ENCODE measurements at places on chromosomes 7 and 10.
A peak's percentile ranks its signal among the peaks of the same experiment; 100 is the strongest.

- no peak for DNase-seq
Measured at GRCh38 chr7:32241636-32242035, 171.4 kb upstream of the PDE1C start.

GRCh38 chr10:77104459-77104980 is 533.1 kb downstream of the KCNMA1 start:
- DNase-seq: peak; percentile 49

DNA sequence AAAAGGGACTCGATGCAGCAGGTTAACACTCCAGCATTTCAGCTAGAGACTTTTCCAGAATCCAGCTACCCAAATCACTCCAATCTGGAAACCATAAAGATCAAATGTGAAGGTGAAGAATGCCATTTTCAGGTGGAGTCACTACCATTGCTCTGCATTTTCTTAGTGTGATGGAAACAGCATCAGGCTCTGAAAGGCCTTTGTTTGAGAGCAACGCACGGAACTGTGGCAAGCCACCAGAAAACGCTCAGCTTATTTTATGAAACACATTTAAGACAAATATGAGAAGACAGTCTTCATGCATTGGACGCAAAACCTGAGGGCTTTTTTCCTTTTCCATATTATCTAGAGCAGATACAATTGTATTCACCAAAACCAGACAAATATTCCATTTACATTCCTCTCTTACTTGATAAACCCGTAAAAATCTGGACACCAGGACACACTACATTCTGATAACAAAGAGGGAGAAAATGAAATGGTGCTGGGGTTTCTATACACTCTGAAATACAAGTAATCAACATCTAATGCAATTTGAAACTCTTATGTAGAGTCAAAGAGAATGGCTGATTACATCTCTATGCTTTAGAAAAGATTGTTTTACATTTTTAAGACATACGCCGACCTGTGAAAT is 99.1 kb downstream of the NRP1 start:
- peak; percentile 57 for DNase-seq

GRCh38 chr10:88810196-88810961 is 7.8 kb downstream of the LIPM start:
- DNase-seq: no peak

GRCh38 chr10:36670621-36671402 is 454.6 kb upstream of the ANKRD30A start:
- DNase-seq: no peak

GRCh38 chr7:16991551-16991950 is 109.8 kb upstream of the AGR3 start:
- DNase-seq: no peak

DNA sequence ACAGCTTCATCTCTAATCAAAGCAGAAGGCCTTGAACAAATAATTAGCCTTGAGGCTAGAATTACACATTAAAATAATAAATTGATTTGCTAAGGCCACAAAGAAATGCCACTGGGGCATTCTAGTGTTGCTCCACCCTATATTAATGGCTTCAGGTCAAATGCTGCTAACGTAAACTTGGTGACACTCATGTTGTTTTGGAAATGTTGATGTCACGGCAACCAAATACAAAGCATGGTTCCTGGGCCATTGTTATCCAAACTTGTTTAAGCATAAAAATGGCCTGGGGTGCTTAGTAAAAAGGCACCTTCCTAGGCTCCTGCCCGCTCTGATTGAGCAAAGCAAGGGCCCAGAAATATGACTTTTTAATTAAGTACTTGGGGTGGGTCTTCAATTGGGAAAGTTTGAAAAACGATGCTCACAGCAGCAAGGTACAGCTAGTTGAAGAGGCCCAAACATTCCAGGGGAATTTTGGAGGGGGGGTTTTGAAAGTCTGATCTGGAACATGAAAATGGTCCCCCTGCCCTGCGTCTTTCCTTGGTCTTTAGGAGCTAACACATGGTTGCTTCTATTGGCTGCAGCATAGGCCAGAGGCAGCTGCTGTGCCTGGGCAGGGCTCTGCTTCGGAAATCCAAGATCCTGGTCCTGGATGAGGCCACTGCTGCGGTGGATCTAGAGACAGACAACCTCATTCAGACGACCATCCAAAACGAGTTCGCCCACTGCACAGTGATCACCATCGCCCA is 67.8 kb downstream of the ABCC2 start:
- DNase-seq: peak; percentile 62

- peak; percentile 38 for DNase-seq
Measured at GRCh38 chr10:102596506-102596971, 47.7 kb upstream of the TRIM8 start.

DNA sequence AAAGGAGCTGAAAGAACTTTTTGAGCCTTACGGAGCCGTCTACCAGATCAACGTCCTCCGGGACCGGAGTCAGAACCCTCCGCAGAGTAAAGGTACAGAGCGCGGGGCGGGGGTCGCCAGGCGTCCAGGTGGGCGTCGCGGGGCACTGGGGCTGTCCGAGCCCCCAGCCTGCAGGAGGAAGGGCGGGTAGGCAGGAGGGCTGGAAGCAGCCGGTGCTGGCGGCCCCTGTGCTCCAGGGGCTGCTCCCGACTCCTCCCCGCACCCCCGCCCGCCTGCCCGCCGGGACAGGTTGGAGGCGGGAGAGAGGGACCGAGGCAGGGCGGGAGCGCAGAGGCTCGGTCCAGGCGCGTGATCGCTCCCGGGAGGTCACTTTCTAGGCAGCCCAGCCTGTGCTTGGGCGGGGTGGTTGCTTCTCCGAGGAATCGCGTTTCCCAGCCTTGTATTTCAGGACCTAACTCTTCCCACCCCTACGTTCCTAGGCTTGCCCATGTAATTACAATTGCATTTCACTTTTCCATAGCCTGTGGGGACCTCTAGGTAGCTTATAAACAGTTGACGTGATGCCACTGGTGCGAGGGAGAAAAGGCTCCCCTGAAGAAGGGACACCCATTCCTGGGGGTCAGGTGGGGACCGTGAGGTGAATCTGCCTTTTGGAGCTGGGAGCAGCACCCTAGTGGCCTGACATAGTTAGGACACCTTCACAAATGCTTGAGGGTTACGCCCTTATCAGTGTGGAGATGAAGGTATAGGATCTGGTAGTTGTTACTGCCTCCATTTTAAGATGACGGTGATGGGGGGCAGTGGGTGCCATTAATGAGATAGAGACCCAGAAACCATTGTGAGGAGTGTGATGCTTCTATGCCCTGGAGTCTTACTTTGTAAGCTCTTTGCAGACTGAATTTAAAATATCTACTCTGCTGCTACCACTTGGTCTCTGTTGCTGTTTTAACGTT is 148.2 kb downstream of the CELF2 start:
- DNase-seq: no peak

- no peak for DNase-seq
Measured at GRCh38 chr7:144650439-144650838, 185.4 kb downstream of the TPK1 start.

DNA sequence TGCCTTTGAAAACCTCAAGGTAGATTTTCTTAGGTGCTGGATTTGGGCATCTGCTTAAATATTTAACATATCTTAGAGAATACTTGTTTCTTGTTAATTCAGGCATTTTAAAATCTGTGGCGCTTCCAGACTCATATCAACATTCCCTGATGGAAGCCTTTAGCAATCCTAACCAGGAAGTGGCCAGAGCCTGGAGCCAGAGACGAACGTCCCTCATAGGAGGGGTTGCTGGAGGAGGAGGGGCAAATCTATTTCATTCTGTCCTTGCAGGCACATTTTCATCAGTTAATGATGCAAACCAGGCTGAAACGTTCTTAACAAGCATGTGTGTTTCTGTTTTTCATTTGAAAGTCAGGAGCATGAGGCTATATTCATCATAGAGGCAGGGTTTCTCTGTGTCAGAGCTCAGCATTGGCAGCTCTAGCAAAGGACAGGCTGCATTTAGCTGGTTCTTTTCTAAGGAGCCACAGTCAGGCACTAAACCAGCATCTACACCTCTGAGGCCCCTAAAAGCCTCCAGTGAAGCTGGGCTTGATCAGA is 17.8 kb upstream of the IFIT2 start:
- DNase-seq: peak; percentile 83

GRCh38 chr7:6477318-6477660 is 29.5 kb upstream of the DAGLB start:
- no peak for DNase-seq

DNA sequence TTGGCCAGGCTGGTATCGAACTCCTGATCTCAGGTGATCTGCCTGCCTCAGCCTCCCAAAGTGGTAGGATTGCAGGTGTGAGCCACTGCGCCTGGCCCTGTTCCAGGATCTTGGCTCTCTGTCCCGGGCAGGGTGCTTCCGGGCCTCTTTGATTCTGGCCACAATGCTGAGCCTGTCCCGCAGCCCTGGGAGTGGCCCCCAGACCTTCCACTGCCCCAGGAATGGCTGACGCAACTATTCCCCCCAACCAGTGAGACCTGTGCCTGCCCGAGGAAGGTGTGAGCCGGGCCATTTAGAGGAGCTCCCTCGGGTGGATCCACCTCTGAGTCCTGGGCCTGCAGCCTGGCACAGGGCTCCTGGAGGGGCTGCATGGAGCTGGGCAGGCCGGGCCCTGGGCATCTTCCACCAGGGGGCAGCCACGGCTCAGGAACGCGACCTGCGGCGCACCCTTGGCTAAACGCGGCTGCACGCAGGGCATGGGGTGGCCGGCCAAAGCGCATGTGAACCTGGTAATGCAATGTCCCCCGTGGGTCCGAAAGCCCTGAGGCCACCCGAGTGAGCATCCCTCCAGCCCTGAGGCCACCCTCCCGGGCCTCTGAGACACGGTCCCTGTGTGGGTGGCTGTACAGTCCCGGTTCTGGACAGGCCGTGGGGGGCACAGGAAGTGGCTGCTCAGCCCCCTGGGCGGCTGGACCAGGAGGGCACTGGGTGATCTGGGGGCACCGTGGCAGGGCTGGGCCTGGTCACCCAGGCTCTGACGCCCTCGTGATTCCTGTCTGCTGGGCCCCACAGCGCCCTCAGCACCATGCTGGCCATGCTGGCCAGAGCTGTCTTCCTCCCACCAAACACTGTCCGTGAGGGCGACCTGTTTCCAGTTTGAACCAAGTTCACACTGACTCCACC is 24.8 kb downstream of the GRIFIN start:
- DNase-seq: peak; percentile 82

DNA sequence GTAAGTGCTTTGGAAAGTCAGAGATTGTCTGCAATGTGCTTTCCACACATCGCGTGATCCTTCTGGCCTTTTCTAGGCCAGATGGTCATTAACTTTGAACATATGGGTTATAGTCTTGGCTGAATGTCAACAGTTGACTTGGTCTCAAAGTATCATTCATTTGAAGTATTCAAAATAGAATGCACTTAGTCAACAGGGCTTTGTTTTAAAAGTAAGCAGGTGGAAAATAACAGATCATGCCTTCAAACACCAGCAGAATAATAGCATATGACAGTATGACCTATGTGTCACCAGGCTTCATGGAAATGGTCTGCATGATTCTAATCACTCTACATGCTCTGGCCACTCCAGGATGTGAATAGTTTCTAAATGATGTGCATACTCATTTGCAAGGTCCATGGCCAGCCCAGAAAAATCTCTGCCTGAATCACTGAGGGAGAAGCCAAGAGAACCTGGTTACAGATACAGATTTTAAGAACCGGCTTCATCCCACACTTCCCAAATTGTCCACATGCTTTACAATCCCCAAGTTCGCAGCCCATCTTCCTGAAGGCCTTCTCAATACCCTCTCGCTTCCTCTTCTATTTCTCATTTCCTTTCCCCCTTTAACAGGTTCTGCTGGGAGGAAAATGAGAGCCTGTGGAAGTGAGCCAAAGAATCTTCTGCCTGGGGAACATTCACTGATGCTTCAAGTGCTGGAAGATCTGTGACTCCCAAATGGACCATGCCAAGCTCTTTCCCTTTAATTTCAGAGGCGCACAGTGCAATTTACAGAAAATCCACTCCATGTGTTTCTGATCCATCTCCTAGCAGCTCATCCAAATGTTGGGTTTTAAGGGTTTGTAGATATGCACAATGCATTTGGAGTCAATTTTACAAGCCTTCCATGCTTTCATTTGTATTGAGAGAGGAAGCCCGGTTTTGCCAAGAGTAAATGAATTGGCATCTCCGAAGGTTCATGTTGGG is 122.8 kb upstream of the GDF10 start:
- DNase-seq: no peak

- no peak for DNase-seq
Measured at GRCh38 chr7:68820321-68820720, 778.0 kb upstream of the AUTS2 start.

DNA sequence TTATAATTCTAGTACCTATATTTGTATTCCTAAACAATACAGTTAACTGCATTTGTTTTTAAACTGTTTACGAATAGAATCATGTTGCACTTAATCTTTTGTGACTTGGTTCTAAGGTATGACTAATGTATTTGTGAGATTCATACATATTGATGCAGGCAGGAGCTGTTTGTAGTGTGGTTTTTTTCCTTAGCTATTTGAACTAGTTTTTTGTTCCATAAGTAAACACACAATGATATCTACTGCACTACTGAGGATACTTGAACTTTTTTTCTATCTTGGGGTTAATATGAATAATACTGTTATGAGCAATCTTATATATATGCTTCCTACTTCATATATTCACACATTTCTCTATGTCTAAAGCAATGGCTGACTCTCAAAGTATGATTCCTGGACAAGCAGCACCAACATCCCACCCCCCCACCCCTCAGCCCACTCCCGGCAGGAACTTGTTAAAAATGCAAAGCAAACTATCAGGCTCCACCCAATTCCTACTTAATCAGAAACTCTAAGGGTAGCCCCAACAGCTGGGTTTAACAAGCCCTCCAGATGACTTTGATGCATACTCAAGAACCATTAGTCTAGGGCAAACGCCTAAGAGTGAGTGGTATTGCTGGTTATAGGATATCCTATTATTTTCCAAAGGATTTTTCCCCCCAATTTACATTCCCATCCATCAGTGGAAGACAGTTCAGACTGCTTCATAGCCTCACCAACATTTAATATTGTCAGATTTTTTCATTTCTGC is 25.8 kb downstream of the BRAF start:
- no peak for DNase-seq

GRCh38 chr7:47331179-47331565 is 250.7 kb downstream of the TNS3 start:
- no peak for DNase-seq

DNA sequence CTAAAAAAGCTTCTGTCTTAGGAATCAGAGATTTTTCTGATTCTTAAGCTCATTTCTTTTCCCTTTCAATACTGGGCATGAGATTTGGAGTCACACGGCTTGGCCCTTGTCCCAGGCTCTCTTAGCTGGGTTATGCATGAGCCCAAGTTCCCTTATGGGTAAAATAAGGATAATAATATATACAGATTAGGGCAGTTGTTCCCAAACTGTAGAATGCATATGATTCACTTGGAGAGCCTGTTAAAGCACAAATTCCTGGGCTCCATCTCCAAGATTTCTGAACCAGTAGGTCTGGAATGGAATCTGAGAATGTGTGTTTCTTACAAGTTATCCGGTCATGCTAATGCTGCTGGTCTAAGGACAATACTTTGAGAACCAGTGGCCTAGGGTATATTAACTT is 154.0 kb downstream of the REEP3 start:
- no peak for DNase-seq

GRCh38 chr7:26664735-26665416 is 199.5 kb downstream of the SKAP2 start:
- no peak for DNase-seq

GRCh38 chr10:68315582-68315981 is 16.3 kb upstream of the HNRNPH3 start:
- no peak for DNase-seq
